Stimulated activated CD8-positive, alpha-beta memory T cell treated with anti-CD3 and anti-CD28 coated beads, Interleukin-2, amount 100 ng/mL, for 1 hour (primary cell): ENCODE measurements at places on chromosomes 7 and 10.

GRCh38 chr7:68529221-68529620 is 1069.1 kb upstream of the AUTS2 start:
- DNase-seq, result no peak

DNA sequence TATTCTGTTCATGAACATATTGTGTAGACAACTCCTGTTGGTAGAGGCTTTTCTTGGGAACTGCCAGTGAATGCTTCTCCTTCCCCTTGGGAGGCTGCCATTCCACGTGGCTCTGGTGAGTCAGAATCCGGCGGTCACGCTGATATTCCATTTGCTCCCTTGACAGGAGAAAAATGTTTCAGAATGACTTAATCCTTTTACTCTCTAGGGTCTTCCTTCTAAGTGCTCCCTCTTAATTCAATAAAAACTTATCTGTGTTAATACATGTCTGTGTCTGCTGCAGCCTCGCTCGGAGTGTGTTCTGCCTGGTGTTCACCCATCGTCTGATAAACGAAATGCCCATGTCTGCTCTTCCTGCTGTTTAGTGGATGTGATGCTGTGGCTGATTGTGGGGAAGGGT is 278.6 kb downstream of the ARHGAP12 start:
- DNase-seq, result no peak

GRCh38 chr7:30322271-30323005 is 38.0 kb downstream of the ZNRF2 start:
- DNase-seq, result no peak

DNA sequence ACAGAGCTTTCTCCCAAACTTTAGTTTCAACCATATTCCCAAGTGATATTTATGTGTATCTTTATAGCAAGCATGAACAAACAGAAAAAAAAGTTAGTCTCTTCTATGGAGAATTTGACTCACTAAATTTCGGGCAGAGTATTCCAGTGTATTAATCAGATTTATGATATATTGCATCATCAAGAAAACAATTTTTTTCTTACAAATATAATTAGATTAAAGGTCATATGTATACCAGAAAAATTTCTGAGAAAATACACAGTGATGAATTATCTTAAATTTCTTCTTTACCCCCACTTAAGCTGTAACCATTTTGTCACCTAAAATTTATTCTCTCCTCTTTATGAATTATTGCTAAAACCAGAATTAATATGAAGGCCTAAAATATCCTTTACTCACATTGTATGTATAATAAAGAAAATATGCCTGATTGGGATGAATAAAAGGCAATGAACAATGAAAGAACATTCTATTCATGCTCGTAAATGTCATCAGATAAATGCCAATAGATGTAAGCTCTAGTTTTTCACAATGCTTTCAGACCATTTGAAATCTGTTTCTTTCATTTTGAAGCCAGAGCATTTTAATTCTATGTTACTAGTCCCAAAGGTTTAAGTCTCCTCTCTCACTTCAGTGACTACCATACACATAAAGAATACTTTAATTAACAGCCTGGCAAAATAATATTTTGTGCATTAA is 192.1 kb downstream of the HGF start:
- DNase-seq, result no peak

DNA sequence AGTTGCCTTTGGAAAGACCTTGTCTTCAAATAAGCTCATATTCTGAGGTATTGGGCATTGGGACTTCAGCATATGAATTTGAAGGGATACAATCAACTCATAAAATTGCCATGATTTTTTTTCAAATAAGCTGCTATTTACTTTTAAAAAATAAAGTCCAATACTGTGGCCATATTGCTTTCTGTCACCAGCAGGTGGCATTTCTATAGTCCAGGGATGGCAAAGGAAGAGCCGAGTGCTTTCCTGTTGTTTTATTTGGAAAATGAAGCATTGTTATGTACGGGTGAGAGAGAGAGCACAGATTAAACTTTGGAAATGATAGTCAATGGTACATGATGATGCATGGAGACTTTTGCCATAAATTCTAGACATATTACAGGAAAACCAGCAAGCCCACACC is 104.1 kb upstream of the DPP6 start:
- DNase-seq, result no peak

DNA sequence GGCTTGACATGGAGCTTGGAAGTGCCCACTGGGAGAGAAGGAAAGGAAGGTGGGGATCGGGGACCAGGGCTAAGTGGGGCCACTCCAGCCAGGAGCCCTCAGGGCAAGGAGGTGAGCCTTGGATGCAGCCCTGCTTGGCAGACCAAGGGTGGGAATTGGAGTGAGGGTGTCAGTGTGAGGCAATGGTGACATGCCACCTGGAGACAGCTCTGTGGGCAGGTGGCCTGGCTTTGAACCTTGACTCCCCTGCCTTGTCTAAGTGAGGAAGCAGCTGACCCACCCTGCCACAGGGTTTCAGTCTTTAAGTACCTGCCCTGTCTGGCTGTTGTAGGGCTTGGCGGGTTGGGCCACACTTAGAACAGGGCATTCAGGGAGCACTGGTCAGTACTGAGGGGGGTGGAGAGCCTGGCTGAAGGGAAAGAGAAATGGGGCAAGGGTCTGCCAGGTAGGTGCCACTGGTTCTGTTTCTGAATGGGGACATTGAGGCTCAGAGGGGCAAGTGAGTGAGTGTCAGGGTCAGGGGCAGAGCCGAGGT is 4.8 kb downstream of the RAMP3 start:
- no peak for DNase-seq

DNA sequence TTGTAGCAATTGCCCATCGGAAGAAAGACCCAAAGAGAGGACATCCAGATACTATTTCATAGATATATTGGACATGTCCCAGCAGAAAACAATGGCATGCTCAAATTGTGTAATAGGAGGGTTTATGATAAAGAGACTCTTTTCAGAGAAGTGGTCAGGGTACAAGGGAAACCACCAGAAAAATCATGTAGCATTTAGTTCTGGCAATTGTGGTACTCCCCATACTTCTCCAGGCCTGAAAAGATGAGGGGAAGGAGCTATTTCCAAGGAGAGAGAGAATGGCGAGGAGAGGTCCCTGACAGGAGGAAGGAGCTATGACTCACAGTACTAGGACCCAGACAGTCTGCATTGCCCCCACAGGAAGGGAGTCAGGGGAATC is 68.4 kb upstream of the ADO start:
- no peak for DNase-seq

- no peak for DNase-seq
Observed at GRCh38 chr7:27132978-27133377, 2.4 kb upstream of the HOXA4 start.

- DNase-seq, result no peak
Observed at GRCh38 chr10:62044566-62044965, 143.1 kb downstream of the ARID5B start.

GRCh38 chr7:4209126-4209525 is 473.0 kb upstream of the FOXK1 start:
- no peak for DNase-seq

GRCh38 chr7:148144827-148145226 is 445.7 kb upstream of the C7orf33 start:
- DNase-seq, result no peak

GRCh38 chr10:98405422-98405821 is 9.6 kb downstream of the PYROXD2 start:
- DNase-seq, result no peak

DNA sequence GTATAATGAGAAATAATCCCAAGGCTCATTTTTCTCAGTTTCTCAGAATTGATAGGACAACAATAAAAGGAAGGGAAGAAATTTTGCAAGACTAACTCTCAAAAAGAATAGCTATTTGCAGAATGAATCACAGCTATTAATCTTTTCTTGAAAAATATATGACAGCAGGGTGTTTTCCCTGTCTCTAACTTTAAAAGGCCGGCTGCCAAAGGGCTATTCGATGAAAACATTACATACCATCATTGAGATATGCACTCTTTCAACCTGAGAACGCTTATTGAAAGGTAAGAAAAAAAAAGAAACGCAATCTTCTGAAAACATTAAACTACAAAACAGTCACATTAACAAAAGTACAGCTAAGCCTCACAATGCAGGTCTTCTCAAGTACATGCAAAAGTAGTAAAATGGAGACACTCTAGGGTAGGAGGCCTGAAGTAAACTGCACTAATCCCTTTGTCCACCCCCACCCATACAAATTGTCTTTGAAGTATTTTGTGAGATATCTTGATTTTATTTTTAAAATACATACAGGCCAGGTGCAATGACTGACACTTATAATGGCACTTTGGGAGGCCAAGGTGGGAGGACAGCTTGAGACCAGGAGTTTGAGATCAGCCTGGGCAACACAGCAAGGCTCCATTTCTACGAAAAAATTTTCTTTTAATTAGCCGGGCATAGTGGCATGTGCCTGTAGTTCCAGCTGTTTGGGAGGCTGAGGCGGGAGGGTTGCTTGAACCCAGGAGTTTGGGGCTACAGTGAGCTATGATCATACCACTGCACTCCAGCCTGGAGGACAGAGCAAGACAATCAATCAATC is 83.0 kb downstream of the PARD3 start:
- DNase-seq, result no peak

DNA sequence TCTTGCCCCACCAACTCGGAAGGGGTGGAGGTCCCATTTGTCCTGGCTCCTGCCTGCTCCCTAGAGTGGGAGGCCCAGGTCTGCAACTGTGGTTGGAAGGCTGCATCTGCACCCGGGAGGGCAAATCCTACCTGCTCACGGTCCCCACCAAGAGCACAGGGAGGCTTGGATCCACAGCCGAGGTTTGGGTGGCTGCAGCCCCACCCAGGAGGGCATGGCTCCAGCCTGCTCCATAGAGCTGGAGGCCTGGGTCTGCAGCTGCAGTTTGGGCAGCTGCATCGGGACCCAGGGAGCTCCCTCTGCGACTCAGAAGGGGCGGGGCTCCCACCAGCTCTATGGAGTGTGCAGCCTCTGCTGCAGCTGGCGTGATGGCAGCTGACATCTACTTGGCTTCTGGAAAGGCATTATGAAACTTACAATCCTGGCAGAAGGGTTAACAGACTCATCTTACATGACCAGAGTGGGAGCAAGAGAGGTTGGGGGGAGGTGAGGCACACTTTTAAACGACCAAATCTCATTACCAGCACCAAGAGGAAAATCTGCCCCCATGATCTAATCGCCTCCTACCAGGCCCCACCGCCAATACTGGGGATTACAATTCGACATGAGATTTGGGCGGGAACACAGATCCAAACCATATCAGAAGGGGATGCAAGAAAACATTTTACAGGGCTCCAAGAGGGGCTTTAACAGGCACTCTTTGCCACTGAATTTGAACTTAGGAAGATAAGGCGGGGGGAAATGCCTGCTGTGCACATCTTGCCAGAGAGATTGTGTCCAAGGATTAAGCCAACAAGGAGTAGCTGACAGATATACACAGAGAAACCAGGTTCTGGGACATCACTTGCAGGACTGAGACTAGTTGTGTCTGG is 8.2 kb upstream of the BLVRA start:
- DNase-seq, result no peak

GRCh38 chr7:1055956-1056784 is 11.8 kb downstream of the GPR146 start:
- no peak for DNase-seq

DNA sequence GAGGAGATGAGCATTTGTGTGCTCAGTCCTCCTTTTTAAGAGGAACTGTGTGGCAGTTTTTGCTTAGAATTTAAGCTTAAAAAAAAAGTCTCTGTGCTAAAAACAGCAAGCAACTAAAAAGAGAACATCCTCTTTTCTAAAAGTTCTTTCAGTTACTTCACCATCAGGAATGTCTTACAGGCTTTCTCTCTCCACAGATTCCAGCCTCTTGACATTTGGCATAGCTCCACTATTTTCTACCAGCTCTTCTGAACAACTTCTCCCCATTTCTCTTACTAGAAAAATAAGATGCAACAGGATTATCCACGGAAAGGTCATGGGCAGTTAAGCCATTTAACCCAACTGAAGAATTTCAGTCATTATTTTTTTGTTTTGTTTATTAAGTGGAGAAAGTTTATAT is 13.2 kb downstream of the PCLO start:
- no peak for DNase-seq

DNA sequence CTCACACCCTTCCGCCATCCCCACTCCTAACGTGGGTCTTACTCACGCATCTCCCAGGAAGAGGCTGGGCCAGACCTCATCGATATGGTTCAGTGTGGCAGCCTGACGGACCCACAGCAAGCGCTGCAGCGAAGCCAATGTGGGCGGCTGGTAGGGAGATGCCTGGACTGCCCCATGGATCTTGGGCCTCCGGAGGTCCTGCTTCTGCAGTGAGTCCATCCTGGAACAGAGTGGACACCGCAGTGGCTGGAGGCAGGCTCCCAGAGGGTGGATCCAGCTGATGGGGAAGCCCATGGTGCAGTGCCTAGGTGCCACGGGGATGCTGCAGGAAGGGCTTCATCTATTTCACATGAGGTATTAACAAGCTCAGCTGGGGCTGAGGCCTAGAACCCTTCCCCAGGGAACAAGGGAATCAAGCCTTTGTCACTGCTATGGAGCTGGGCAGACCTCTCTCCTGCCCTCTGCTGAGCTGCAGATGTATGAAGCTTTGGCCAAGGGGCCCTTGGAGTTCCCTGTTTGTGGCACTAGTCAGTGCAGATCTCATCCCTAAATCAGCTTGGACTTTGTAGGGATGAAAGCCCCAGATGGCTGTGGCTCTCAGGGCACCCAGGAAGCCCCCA is 13.7 kb upstream of the SAMD8 start:
- no peak for DNase-seq

GRCh38 chr7:3585826-3586225 is 284.8 kb downstream of the SDK1 start:
- DNase-seq, result no peak

DNA sequence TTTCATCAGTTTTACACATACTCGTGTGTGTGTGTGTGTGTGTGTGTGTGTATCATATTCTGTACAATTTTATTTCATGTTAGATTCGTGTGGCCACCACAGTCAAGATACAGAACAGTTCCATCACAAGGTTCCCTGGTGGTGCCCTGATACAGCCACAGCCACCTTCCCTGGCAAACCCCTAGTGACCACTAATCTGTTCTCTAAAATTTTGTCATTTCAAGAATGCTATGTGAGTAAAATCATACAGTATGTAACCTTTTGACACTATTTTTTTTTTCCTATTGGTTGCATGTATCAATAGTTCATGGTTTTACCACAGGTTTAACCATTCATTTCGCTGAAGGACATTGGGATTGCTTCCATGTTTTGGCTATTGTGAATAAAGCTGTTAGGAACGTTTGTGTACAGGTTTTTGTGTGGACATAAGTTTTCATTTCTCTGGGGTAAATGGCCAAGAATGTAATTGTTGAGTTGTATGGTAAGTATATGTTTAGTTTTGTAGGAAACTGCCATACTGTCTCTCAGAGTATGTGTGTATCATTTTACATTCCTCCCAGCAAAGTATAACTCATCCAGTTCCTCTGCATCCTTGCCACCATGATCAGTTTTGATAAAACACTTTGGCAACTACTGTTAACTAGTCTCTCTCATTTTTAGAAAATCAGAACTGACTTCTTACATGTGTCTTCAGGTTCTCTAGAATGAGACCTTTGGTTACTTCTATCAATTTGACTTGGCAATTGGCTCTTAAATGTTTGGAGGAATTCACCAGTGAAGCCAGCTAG is 20.6 kb downstream of the KLHDC10 start:
- no peak for DNase-seq

DNA sequence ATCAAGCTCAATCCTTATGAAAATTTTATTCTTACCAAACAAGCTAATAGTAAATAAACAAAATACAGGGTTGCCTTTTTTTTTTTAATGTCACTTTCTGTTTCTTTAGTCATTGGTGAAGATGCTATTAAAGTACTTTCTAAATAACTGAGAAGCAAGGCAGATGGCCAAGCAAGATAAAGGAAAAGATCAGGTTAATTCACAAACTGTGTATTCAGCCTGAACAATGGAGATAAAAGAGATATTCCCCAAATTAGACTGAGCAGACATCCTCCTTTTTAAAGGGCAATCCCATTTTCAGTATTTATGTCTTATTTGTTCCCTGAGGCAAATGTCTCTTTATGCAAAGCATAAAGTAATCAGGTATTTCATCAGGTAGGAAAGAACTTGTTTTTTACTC is 23.1 kb upstream of the XRCC2 start:
- DNase-seq, result no peak
